Stimulated activated CD4-positive, alpha-beta T cell treated with anti-CD3 and anti-CD28 coated beads, Interleukin-4, amount 100 ng/mL, for 48 hours (primary cell): ENCODE measurements at places on chromosomes 5 and 9.

DNA sequence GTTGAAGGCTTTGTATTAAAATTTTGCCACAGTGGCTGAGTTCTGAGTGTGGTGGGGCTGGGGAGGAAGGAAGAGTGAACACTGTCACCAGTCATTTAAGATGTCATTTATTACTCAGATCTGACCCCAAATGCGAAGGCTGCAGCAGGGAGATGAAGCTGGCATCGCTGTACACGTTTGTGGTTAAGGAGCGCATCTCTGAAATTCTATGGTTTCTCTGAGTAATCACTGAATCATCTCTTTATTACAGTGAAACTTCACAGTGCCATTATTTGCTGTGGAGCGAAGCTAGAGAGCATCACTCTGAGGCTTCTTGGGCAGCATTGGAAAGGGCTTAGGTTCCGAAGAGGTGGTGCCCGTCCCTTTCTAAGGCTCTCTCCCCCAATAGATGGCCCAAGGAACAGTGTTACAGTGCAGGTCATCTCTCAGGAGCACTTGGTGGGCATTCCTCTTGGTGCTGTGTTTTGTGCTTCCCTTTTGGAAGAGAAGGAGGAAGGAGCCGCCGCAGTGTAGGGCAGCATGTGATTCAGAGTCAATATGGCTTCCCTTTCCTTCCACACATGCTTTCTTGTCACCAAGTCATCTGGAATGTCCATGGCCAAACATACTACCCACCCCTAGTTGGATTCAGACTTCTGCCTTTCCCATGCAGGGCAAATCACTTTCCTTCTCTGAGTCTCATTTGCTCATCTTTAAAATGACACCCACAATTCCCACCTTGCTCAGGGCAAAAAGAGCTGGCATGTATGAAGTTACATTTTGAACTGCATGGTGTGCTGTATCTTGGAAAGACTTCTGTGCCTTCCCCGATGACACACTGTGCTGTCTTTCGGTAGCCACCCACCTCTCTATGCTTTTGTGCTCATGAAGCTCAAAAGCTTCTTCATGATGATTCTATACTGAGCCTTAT is 9.3 kb upstream of the TEX48 start:
- peak; percentile 73 for DNase-seq

- peak; percentile 39 for DNase-seq
These were observed 142.3 kb downstream of the SMARCA2 start for GRCh38 chr9:2157277-2158110.

- no peak for DNase-seq
These were observed 19.6 kb downstream of the IPPK start for GRCh38 chr9:92650296-92650695.

- DNase-seq: no peak
These were observed 151.0 kb downstream of the ENTREP1 start for GRCh38 chr9:69476016-69476415.

- no peak for DNase-seq
These were observed 45.0 kb upstream of the KLF4 start for GRCh38 chr9:107534510-107535078.

DNA sequence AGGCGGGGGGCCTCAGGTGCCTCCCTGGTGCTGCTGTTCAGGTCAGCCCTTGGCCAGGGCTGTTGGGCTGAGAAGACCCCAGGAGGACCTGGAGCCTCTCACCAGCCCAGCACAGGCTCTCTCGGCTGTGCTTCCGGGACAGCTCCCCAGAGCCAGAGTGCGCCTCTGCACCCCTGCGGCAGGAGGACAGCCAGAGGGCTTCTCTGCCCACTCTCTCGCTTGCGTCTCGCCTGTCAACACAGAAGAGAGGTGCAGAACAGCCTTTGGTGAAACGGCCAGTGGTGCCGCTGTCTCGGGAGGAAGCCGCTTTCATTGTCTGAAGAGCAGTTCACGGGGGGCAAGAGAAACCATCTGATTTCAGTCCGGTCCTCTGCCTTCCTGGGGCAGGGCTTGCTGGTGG is 3.8 kb upstream of the NACC2 start:
- no peak for DNase-seq

DNA sequence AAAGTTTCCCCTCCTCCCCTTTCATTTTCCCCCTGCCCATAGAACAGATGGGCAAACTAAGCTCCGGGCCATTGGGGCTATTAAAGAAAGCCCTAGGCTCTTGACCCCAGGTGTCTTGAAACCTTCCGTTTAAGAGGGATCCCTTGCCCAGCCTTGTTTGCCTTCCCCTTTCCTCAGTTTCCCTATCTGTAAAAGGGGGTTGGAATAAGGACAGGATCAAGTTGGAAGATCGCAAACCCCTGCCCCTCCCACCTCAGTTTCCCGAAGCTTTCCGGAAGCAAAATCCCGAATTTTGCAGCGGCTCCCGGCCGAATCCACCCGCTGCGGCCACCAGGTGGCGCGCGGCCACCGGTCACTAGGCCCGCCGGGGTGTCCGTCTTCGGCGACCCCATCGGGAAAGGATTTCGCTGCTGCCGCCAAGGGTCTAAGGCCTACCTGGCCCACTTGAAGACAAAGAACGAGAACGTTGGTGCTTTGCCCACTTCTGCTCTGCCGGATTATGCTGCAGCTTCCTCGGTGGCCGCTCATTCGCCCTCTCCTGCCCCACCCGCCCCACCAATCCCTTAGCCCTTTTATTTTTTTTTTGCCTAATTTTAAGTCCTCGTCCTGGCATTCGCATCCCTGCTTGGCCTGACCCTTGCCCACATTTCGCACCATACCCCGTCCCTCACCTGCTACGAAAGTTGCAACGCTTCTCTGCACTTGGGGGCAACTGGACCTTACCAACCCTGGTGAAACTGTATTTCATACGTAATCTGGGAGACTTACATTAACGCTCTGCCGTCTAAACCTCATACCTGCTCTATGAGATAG is 962 bp upstream of the NR6A1 start:
- DNase-seq: peak; percentile 25

DNA sequence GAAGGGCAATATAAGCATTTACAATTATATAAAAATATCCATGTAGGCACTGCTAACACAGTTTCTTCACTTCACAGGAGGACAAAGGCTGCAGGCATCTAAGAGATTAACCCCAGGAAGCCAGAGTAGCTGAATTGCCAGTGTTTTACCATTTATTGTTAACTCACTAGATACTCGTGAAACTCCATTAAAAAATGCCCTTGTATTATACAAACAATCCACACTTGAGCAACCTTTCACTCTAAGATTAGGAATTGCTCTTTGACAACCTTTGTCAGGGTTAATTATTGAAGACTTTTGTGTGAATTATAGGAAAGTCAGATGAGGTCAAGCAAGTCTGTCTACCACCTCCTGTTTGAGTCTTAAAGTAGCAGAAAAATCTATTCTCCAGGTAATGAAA is 317.8 kb downstream of the ADGRV1 start:
- no peak for DNase-seq

DNA sequence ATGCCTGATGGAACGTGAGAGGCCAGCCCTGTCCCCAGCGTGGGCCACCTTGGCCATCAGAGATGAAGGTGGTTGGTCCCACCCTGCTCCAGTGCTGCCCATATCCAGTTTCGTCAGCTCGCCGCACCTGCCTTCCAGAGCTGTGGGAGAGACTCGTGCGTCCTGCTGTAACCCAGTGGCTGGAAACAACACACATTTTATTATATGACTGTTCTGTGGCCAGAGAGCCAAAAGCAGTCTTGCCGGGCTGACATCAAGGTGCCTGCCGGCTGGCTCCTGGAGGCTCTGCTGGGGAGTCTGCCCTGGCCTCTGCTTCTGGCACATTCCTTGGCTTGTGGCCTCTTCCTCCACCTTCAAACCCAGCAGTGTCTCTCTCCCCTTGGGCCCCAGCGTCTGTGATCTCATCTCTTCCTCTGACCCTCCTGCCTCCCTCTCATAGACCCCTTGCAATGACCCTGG is 94.7 kb downstream of the RXRA start:
- DNase-seq: no peak

- DNase-seq: no peak
These were observed 35.0 kb downstream of the ACTBL2 start for GRCh38 chr5:57447658-57448057.

DNA sequence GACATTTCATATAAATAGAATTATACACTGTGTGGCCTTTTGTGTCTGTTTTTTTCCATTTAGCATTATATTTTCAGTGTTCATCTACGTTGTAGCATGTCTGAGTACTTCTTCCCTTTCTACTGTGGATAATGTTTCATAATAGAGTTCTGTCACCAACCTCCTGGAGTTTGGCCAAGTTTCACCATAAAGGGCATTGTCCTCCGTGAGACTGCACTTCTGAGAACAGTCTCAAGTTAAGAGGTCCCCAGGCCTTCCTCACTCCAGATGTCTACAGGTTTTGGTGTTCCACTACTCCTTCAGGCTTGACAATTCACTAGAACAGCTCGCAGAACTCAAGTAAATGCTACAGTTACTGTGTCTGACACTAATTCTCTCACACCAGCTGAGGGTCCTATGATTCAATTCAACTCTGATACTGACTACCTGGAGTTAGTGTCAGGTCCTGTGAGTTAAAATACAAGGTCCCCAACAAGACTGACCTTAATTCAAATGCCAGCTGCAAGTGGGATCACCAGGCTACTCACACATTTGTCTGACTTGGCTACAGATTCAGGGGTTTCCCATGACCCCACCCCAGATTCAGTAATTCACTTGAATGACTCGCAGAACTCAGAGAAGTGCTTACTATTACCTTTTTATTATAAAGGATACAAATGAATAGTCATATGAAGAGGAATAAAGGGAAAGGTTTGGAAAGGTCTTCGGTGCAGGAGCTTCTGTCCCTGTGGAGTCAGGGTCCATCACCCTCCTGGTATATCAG is 31.1 kb downstream of the SLC35A4 start:
- DNase-seq: no peak

GRCh38 chr9:4114569-4115505 is 185.0 kb downstream of the GLIS3 start:
- DNase-seq: no peak
